ENCODE measurements at places on chromosomes 6 and 20.

DNA sequence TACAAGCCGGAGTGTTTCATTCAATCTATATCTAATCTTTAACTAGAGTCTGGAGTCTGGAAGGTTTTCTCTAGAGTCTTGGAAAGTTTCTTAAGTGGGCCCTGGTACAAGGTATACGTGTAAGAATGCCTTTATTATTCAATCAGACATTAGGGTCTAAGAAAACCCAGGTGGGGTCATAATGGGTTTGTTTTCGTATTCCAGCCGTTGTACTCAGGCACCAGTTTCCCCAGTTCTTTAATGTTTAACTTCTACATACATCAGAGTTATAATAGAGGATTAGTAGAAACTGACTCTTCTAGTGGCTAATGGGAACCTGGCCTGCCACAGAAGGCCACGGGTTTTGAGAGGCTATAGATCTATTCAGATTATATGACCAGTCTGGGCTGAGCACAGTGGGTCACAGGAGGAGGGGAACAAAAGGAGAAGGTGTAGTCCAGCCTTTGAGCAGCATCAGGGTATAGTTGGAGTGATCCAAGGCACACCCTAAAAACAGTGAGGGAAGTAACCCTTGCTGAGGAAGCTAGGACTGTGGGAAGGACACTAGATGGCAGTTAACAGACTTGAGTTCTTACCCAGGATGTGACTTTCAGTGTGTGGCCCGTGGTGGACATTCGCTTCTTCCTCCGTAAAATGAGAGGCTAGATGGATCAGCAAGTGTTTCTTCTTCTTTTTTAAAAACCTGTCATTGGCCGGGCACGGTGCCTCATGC, 15.5 kb downstream of the FAM83B start:
- no peak for DNase-seq

- DNase-seq, result no peak
These were observed 1.7 kb downstream of the PREX1 start for GRCh38 chr20:48826069-48826468.

- no peak for DNase-seq
These were observed 1.2 kb downstream of the TGIF2 start for GRCh38 chr20:36574366-36575135.

GRCh38 chr20:19976595-19977372, 40.4 kb upstream of the NAA20 start:
- peak; percentile 63 for DNase-seq

DNA sequence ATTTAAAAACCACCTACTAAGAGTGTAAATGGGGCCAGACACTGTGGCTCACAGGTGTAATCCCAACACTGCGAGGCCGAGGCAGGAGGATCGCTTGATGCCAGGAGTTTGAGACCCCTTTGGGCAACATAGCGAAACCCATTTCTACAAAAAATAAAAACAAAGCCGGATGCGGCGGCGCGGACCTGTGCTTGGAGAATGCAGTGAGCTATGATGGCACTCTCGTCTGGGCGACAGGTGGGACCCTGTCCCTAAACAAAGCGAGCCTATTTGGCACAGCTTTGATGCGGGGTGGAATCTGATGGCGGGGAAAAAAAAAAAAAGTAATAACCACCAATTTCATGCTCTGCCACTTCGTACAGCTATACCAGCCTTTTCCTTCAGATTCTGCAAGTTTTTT, 1.1 kb downstream of the TCP1 start:
- DNase-seq, result no peak

DNA sequence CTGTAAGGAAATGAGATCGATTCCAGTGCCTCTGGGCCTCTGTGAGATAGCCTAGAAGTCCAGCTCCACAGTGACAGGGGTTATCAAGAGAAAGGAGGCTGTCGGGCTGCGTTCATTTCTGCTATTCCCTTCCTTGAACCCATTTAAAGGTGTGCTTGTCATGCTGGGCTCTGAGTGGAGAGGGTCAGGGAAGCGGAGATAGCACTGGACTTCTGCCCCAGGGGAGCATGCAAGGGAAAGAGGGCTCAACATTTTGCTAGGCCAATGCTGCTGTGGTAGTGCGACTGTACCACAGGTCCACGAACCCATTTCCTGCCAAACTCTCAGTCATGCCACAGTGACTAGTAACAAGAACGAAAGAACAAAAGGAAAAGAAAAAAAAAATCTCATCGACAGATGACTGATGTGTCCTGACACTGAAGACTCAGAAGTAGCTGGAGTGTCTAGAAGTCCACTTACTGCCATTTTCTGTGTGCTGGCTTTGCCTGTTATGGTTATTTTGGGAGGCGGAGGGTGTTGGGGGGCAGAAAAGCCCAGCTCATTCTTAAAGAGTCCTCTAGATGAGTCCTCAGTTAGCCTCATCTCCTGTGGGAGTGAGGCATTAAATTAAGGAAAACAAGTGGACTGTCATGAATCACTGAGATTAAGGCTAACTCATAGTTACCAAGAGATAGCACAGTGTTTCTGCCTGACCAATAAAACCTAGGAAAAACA, 8.1 kb downstream of the NEDD9 start:
- DNase-seq, result no peak

DNA sequence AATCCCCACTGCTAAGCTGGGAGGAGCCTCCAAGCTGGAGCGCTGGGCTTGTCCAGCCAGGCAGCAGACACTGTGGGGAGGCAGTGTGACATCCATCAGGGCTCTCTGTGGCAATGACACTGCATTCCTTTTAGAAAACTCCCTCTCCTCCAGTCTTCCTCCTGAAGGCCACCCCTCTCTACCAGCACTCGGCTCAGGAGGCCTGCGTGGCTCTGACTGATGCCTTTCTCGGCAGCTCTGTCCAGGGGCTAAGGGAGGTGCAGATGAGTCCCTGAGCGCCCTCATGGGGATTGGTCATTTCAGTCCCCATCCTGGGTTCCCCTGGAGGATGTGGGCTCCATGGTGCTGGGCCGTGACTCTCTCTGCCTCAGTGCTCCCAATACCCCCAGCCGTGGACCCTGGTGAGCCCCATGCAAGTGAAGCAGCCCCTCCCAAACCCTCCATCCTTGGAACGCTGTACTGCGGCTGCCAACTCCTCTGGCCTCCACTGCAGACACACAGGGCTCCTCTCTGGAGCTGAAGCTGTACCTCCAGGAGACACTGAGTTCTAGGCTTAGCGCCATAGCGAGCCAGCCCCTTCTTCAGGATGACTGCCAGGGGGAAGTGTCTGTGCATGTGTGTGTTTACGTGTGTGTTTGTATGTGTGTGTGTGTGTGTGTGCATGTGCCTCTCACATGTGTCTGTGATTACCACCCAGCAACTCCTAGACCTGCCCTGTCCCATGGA, 209.6 kb downstream of the ERMARD start:
- DNase-seq, result no peak

DNA sequence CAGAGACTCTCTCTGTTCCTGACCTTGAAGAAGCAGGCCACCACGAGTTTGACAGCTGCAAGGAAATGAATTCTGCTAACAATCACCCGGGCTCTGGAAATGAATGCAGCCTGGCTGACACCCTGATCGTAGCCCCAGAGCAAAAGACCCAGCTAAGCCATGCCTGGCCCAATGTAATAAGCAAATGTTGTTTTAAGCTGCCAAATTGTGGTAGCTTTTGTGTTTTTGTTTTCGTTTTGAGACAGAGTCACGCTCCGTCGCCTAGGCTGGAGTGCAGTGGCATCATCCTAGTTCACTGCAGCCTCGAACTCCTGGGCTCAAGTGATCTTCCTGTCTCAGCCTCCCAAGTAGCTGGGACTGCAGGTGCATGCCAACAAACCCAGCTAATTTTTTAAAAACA, 3.3 kb upstream of the OXT start:
- DNase-seq, result no peak

DNA sequence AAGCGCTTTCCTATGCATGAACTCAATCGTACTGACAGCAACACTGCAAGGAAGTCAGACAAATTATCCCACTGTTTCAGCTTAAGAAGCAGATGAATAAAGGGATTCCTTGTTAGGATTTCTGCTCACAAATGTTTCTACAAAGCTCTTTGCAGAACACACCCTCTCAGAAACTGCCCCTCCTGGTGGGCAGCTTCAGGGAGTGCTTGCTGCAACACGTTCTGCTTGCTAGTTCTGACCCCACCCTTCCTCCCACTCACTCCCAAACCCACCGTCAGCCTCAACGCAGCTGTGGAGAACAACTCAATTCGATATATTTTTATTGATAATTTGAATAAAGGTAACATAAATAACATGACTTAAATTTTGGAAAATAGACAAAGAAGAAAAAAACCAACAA, 250.8 kb upstream of the PRDM1 start:
- DNase-seq, result peak; percentile 21

GRCh38 chr20:61299618-61300017, 47.6 kb downstream of the CDH4 start:
- DNase-seq, result no peak

DNA sequence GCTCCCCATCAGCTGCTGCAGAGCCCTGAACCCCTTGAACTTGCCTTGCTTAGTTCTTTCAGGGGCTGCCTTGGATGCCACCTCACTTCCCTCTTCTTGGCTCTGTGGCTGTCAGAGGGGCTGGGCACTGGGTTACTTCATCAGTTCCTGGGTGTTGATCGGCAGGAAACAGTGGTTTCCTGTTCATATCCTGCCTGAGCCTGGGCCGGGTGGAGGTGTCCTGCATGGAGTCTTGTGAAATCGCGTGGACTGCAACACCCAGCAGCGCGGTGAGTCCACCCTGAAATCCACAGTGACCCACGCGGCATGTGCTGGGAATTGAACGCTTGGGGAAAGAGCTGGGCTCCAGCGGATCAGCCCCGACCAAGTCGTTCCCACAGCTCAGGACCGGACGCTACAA, 97.5 kb downstream of the CDH26 start:
- DNase-seq, result no peak

DNA sequence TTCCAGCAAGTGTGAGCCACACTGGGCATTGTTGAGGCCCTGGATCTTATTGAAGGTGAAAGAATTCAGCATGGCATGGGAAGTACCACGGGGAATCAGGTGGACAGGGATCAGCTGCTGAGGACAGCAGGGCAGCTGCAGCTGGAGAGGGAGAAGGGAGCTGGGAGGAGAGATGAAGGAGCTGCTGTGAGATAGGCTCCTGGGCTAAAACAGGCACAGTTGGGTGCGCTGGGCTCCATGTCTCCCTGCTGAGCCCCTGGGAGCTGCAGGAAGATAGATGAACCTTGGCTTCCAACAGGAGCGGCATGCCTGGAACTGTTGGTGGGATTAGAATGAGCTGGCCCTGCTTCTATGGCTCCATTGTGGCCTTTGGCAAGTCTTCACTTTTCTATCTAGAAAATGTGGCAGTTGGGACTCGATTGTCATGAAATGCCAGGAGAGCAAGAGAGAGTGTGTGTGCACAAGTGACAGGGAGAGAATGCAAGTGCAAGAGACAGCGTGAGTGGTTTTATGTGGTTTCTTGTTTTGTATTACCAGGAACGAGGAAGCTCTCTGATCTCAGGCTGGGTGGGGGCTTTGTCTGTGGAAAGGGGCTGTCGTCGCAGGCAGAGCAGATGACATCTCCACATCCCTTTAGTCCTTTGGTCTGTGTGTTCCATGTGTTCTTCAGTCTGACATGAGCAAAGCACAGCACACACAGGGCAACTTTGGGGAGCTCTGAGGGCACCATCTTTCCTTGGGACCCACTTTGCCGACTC, 20.4 kb downstream of the SNPH start:
- DNase-seq, result no peak

- DNase-seq, result peak; percentile 62
These were observed 42.6 kb downstream of the TRIM27 start for GRCh38 chr6:28880894-28881780.

DNA sequence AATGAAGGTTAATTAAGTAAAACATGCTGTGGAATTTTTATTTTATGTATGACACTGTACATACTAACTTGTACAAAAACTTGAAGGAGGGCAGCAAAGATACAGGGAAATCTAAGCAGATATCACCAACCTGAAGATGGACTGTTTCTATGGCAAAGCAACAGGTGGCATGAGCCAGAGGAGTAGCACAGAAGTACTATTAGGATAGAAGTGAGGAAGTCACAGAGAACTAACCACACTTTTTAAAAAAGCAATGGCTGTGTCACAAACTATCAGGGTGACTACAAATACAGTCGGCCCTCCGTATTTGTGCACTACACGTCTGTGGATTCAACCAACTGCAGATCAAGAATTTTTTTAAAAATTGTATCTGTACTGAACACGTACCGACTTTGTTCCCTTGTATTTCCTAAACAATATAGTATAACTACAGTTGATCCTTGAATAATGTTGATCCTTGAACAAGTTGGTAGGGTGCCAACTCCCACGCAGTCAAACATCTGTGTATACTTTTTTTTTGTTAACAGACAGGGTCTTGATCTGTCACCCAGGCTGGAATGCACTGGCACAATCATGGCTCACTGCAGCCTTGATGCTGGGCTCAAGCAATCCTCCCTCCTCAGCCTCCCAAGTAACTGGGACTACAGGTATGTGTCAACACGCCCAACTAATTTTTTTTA, 61.0 kb downstream of the NUDT3 start:
- DNase-seq, result no peak

DNA sequence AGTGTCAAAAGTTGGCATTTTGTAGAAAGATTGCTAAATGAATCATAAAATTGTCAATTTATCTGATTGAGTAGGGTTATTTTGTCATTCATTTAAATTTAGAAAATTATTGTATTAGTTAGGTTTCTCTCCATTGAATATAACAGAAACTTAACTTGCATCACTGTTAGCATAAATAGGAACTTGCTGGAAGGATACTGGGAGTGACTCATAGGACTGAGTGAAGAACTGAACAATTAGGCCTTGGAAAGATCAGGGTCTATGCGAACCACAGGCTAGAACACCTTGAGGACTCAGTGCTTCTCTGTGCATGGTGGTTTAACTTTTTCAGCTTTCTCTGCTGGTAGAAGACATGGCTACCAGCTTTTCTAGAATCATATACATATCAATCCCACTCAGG, 67.7 kb upstream of the IFNGR1 start:
- DNase-seq, result no peak

GRCh38 chr6:33050014-33050810, 23.2 kb downstream of the HLA-DPA1 start:
- no peak for DNase-seq

DNA sequence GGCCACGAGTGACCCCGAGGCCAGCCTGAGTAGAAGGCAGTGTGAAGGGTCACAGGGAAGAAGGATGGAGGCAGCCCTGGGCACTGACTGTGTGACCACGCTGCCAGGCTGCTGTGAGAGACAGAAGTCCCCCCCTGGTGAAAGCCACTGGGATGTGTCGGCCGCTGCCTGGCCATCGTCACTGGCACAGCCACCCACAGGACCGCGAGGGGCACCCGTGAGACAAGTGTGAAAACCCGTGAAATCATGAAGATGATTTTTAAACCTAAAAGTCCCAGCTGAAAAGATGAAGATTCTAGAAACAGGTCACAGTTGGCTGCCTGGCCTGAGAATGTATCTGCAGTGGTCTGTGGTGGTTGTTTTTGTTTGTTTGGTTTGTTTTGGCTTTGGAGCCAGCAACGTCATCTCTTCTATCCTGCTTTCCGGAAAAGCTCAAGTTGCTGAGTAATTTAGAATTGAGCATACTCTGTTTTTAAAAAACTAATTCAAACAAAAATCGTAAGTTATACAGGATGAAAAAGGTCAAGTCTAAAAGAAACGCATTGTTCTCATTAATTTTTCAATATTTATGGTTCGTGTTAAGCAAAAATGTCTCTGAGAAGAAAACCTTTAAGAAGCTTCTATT, 94.7 kb downstream of the HUS1B start:
- no peak for DNase-seq

GRCh38 chr20:21571841-21572690, 58.2 kb upstream of the NKX2-2 start:
- DNase-seq, result no peak
